ENCODE measurements at places on chromosomes 3 and 15. TPM values are rescaled to one million over a fixed set of nuclear protein-coding genes. Genes with fewer than 3 reads are reported as not detected.

Gene CFAP20DC
- polyA plus RNA-seq, result 2.2 TPM

Gene XYLB
- polyA plus RNA-seq, result 4.8 TPM

Gene SOX2
- polyA plus RNA-seq, result 2.1 TPM

Gene ZNF860
- polyA plus RNA-seq, result 1.6 TPM

Gene SYNPR
- not detected for polyA plus RNA-seq

Gene LTF
- polyA plus RNA-seq, result not detected

Gene CAND2
- polyA plus RNA-seq, result 0.84 TPM

Gene CNTN3
- polyA plus RNA-seq, result not detected

Gene TM6SF1
- polyA plus RNA-seq, result 0.12 TPM

Gene CYP8B1
- polyA plus RNA-seq, result not detected

Gene ALDH1L1
- 0.13 TPM for polyA plus RNA-seq

Gene PLA2G4B
- polyA plus RNA-seq, result 2.7 TPM

Gene WDR93
- 0.10 TPM for polyA plus RNA-seq

Gene PIF1
- 25.4 TPM for polyA plus RNA-seq

Gene MORC1
- polyA plus RNA-seq, result not detected

Gene STAC
- polyA plus RNA-seq, result 2.8 TPM

Gene TM4SF1
- polyA plus RNA-seq, result 767 TPM

Gene DISP2
- 0.39 TPM for polyA plus RNA-seq
